GM20000 (cell line): ENCODE measurements at places on chromosomes 6 and 20.
A peak's percentile ranks its signal among the peaks of the same experiment; 100 is the strongest.

GRCh38 chr6:134416418-134417154 lies 98.7 kb upstream of the SGK1 start:
- no peak for DNase-seq

DNA sequence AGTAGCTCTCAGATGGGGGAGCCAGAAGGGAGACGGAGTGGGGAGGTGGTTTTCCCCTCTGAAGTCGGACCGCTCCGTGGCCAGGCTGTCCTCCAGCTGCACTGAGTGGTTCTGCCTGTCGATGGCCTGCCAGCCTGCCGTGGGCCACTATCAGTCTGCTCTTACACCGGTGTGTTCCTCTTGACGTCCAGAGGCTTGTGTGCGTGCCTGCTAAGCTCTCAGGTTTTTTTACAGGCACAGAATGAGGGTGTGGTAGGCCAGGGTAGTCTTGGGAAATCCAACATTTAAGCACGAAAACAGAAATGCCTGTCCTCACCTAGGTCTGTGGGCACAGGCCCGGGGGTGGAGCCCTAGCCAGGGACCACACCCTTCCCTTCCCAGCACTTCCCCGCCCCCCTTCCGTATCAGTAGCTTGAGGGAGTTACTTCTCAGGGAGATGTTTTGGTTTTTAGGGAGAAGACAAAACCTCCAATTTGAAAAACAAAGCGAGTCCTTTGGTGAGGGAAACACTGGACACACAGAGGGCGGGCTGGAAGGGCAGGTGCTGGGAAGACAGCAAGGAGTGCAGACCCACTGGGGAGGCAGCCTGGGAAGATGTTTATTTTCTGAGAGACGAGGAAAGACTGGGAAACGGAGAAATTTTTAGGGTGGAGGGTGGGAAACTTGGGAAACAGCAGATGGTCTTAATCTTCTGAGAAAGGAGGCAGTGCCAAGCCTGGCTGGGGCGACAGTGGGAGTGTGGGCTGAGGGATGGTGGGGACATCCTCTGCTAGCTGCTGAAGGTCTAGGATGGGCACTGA lies 106.5 kb downstream of the LY86 start:
- DNase-seq, result no peak

GRCh38 chr20:48052475-48052835 lies 267.2 kb upstream of the SULF2 start:
- no peak for DNase-seq

DNA sequence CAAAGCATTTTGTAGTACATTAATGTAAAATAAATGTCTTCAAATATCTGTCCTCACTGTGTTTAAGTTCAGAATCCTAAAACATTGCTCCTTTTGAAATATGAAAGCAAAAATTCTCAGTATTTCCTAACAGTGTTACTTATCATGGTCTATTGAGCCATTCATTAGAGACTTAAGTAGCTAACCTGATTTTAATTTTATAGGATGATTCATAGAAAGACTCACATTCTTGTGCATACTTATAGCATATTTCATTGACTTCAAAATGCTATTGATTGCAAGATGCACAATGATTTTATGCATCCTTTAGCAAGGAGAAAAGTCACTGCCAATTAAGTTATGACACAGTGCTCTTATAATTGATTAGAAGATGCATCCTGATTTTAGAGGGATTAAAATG lies 85.7 kb downstream of the HIVEP1 start:
- no peak for DNase-seq

DNA sequence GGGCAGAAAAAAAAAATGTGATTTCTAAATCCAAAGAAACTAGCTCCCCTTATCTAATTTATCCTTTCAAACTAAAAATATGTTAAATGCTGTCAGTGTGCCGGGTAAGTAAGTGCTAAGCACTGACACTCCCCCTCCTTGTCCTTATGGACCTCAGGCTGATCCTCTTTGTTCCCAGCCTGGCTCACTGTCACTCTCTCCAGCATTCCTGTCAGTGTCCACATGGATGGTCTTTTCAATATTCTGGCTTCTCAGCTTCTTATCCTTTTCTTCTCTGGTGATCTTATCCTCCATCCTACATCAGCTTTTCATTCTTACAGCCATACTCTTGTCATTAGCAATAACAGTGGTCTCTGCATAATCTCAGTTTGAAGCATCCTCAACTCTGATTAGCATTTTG lies 55.0 kb downstream of the BCKDHB start:
- no peak for DNase-seq

DNA sequence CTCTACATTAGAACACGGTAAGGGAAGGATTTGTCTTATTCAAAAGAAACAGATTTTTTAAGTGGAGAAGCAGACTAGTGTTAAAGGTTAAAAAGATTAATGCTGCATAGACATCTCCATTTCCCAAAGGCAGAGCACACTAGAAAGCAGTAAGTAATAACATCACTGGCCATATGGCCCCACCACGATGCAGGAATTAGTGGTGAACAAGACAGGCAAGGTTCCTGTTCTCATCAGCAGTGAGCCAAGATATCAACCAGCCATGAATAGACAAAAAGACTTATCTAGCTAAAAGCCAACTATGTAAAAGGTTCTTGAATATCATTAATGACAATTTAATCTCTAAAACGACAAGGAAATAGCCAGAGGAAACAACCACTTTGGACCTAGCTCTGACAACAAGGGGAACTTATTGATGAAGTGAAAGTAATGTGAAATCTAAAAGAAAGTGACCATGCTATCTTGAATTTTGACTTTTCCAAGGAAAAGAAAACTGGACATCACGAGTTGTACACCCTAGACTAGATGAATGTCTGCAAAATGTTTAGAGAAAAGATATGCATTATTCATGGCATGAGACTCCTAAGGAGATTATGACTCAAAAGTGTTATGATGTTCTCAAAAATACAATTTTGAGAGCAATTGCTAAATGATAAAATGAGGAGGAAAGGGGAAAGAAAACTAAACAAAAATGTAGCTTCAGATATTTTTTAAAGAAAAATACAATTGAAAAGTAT lies 157.9 kb upstream of the STXBP5 start:
- DNase-seq, result no peak

GRCh38 chr6:137493218-137494038 lies 766 bp downstream of the OLIG3 start:
- DNase-seq, result peak; percentile 44

GRCh38 chr6:125944434-125944816 lies 12.1 kb upstream of the HINT3 start:
- DNase-seq, result no peak

DNA sequence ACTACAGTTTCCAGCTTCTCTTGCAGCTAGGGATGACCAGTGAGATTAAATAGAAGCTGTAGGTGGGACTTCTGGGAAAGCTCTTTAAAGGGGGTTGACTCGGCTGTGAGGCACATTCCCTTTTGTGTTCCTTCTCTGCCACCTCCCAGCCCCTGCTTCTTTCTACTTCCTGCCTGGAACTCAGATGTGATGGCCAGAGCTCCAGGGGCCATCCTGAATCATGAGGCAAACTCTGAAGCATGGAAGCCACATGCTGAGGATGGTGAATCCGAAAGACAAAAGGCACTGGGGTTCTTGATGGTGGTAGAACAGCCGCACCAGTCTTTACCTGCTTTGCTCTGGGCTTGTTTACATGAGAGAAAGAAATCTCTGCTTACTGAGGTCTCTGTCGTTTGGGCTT lies 9.1 kb downstream of the CEBPB start:
- DNase-seq, result no peak

- DNase-seq, result no peak
Observed at GRCh38 chr20:37123441-37123840, 27.6 kb upstream of the RBL1 start.

DNA sequence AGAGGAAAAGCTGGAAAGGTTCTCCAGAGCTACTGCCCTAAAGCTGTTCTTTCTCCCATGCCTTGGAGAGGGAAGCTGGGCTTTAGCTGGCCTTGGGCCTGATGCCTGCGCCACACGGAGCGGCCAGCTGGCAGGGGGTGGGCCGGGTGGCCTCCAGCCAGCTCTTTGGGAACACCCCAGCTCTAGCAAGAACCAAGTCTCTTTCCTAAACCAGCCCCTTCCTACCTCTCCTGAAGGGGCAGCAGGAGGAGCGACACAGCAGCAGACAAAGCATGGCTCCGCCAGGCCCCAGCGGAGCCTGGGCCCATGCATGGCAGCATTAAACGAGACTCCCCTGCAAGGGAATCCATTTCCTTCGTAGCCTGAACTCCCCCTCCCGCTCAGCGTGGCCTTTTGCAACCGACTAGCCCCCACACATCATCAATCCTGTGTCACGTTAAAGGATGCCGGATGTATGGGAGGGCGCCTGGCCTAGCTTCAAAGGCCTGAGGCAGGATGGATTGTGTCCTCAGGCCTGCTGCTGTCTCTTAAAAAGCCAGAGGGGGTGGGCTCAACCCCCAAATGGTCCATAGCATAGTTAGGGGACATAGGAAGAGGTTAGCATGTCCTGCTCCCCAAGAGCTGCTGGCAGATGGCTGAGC lies 14.0 kb downstream of the MRPS18A start:
- no peak for DNase-seq

- DNase-seq, result no peak
Observed at GRCh38 chr6:40299681-40300080, 287.5 kb downstream of the LRFN2 start.

- DNase-seq, result no peak
Observed at GRCh38 chr6:131052181-131052580, 10.9 kb downstream of the EPB41L2 start.

GRCh38 chr6:151071295-151071694 lies 168.5 kb upstream of the AKAP12 start:
- no peak for DNase-seq

- DNase-seq, result no peak
Observed at GRCh38 chr20:32010666-32011065, 428 bp downstream of the CCM2L start.

GRCh38 chr6:106790935-106791334 lies 161.6 kb downstream of the QRSL1 start:
- DNase-seq, result no peak

- no peak for DNase-seq
Observed at GRCh38 chr6:57137350-57137749, 34.8 kb upstream of the BAG2 start.

- no peak for DNase-seq
Observed at GRCh38 chr20:3678856-3679720, 2.7 kb downstream of the ADAM33 start.

DNA sequence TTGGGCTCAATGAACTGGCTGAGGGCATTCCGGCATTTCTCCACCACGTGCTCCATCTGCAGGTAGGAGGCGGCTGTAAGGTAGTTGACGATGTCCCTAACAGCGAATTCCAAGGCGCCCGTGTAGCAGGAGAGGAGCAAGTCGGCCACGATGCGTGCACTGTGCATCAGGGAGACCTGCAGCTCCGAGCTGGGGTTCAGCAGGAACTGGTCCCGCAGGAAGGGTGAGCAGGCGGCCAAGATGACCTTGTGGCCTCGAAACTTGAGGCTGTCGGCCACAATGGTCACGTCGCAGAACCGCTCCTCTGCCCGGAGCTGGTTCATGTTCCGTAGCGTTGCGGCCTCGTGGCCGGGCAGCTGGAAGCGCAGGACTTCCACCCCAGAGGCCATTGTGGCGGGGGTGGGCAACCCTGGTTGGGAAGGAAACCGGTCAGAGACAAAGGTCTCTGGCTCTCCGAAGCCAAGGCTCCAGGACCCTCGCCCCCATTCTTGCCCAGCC lies 920 bp downstream of the ZBTB12 start:
- DNase-seq, result no peak

DNA sequence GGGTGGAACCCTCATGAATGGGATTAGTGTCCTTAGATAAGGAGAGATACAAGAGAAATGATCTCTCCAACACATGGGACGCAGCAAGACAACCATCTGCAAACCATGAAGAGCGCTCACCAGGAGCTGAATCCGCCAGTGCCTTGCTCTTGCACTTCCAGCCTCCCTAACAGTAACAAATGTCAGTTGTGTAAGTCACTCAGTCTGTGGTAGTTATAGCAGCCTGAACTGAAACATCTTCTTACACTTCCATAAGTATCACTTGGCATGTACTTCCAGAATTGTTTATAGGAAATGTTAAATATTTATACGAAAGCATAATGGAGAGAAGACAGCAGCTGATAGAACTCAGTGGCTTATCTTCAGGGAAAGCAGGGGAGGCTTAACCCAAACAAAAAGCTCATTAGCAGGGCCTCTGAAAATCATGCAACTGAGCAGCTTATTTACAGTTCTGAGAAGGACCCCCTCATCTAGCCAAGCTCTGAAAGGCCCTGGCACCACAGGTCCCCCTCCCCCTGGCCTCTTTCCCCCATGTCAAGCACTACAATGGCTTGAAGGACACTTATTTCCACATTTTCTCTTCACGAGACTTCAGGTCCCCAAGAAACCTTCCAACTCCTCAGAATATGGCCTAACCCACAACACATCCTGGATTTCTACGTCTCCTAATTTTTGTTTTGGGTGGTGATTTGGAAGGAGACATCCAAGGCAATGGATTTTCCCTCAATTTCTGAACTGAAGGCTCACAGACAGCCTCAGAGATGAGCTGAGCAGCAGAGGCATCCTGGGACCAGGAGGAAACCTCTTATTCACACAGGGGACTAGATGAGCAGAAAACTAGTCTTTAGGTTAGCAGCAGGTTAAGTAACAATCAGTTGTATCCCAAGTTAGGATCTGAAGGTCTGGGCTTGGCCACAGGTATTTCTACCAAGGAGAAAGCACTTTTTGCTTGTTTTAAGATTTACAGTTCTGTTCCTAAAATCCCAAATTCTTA lies 49.1 kb downstream of the GCLC start:
- DNase-seq, result no peak

DNA sequence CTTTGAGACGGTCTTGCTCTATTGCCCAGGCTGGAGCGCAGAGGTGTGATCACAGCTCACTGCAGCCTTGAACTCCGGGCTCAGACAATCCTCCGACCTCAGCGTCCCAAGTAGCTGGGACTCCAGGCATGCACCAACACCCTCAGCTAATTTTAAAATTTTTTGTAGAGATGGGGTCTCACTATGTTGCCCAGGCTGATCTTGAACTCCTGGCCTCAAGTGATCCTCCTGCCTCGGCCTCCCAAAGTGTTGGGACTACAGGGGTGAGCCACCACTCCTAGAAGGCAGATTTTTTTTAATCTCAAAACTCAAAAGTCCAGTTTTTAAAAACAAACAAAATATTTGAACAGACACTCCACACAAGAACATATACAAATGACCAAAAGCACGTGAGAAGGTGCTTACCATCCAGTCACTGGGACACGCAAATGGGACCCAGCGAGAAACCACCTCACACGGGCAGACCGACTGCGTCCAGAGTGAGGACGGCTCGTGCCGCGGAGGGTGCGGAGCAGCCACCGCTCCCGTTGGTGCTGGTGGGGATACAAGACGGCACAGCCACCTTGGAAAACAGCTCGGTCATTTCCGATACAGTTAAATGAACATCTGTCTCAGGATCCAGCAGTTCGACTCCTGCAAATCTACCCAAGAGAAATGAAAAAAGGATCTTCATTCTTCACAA lies 8.5 kb upstream of the HELZ2 start:
- no peak for DNase-seq

- DNase-seq, result no peak
Observed at GRCh38 chr20:35626386-35627001, 10.9 kb downstream of the SPAG4 start.
